ENCODE measurements at places on chromosomes 5 and 9. TPM values are rescaled to one million over a fixed set of nuclear protein-coding genes. Genes with fewer than 3 reads are reported as not detected.

NDST1 gene
- 73.8 TPM for total RNA-seq

FST gene
- 189 TPM for total RNA-seq

FCN1 gene
- not detected for total RNA-seq

NAIP gene
- total RNA-seq: 2.2 TPM

FOXD4 gene
- total RNA-seq: 0.13 TPM

MZB1 gene
- not detected for total RNA-seq

EGFLAM gene
- total RNA-seq: 2.9 TPM

ITK gene
- total RNA-seq: not detected

All from smooth muscle cell of the pulmonary artery (primary cell).